ENCODE measurements at places on chromosomes 1 and 21.

DNA sequence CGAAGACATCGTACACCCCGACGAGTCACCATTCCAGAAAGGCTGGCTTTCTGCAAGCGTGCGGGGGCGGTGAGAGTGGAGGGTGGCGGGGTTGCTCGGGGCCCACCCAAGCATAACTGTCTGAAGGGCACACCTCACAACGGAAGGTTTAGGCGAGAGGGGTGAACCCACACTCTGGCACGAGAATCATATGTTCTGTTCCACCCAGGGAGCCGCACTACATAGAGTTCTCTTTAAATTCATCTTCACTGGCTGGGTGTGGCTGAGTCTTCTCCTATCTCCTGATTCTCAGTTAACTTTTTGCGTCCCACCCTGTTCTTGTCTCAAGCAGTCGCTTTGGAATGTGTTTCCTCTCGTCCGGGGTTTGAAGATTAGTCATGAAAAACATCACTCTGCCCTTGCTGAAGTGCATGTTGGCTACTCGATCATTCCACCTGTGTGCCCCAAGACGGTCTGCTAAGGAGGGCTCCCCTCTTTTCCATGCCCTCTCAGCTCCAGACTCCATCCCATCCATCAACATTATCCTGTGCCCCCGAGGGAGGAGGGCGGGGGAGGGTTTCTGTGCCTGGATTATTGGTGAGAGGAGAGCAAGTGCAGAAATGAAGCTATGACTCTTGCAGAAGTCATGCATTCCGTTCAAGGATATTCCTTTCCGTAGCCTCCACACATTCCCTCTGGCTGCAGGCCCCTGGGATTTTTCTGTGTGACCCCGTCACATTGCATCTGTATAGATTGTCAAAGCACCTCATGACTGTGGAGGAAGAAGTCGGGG lies 53.5 kb upstream of the CD34 start:
- DNase-seq, result no peak

- DNase-seq, result no peak
These were observed 173.2 kb downstream of the COP1 start for GRCh38 chr1:176033881-176034280.

DNA sequence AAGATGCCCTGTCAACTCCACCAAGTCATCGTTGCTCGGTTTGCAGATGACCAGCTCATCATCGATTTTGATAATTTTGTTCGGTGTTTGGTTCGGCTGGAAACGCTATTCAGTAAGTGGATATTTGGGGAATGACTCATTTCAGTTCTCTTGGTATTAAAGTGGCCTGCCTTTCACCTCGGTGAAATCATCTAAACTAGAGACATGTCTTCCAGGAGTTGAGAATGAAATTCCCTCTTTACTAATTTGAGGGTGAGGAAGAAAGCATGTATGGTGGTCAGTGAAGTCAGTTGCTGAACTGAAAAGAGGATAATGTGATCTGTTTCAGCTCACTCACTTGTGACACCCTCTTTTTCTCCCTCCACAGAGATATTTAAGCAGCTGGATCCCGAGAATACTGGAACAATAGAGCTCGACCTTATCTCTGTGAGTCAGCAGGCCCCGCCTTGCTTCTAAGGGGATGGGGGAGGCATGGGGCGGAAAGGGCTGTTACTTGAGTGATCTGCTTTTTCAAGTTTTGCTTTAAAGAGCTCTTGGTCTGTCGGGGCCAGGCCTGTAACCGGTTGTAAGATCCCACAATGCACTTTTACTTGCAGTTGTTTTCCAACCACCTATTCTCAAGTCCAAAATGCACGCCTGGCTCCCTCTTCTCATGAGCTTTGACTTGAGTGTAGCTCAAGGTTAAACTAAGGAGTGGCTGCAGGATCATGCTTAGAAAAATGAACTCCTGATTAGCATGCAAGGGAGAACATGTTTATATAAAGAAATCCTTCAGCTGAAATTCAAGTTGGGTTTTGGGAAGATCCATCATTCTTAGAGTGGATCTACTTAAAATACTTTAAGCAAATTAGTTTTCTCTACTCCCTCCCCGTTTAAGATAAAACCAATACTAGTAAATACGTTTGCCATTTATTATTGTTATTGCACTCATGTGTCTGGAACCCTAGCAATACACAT lies 59.8 kb downstream of the CAPN2 start:
- no peak for DNase-seq

GRCh38 chr1:113859478-113860175 lies 11.9 kb downstream of the PTPN22 start:
- no peak for DNase-seq

GRCh38 chr1:210252621-210253051 lies 20.0 kb downstream of the SERTAD4 start:
- no peak for DNase-seq

DNA sequence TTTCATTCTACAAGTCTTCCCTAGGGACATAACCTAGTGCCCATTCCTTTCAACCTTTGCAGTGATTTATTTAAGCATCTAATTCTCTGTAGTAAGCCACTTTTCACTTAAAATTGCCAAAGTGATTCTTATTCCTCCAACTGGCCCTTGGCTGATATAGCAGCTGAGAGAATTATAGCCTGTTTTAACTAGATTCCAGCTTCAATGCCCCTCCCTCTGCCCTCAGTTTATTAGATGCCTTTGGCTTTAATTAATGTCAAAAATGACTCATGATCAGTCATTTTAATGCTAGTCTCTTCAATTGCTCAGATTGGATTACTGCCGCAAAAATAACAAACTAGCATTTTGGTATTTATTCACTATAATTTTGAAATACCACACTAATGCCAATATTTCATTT lies 145.4 kb upstream of the KCTD3 start:
- no peak for DNase-seq

GRCh38 chr21:33856893-33857527 lies 58.6 kb downstream of the ATP5PO start:
- DNase-seq, result no peak

DNA sequence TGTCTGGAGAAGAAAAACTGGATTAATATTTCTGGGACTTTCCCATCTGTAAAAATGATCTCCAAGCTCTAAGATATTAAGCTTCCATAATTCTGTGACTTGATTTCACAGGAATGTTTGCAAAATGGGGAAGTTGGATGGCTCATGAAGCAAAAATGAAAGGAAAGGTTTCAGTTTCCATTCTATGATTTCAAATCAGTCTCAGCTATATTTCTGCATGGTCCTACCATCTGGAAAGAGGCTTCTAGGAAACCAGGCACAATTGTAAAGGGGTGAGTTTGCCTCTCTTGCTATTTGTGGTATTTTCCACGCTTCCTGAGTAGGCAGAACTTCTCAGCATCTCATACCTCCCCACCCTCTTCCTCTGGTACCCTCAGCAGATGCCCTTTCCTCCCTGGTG lies 22.4 kb upstream of the ACTN2 start:
- DNase-seq, result no peak

DNA sequence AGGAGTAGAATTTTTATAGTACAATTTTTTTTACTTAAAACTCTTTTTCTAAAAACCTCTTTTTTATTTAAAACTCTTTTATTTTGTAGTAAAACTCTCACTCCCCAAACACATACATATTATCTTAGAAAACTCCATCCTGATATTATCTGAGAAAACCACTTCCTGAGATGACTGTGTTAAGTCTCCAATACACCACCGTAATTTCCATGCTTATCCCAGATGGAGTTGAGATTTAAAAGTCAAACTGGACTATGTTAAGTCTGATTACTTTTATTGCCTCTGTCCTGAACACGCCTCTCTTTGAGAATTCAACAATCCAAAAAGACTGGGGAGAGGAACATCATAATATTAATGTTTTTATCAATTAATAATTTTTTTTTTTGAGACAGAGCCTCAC lies 3.7 kb downstream of the SEC16B start:
- no peak for DNase-seq

GRCh38 chr1:20350421-20350820 lies 59.7 kb downstream of the VWA5B1 start:
- no peak for DNase-seq

GRCh38 chr21:35840197-35840799 lies 220.0 kb downstream of the SETD4 start:
- DNase-seq, result peak; percentile 49

DNA sequence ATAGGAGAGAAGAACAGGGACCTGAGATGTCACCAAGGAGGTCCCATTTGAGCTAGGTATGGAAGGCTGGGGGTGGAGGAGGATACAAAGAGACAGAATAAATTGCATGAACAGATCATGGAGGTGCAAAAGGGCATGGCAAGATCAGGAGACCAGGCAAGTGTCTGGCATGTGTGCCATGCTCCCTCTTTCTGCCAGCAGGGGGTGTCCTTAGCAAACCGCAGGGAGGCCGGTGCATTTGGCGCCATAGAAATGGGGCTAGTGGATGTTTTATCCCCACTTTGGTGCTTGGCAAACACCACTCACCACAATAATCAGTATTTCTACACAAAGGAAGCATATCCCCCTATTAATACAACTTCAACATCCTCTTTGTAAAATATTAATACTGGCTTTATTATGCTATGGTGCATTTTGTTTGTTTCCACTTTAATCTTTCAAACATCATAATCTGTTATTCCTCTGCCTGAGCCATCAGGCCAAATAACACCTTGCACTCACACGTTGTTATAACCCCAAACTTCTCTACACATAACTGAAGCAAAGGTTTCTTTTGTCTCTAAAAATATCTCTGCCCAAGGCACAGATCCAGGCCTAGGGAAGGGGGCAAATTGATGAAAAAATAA lies 25.9 kb downstream of the S100A6 start:
- DNase-seq, result peak; percentile 75

- peak; percentile 64 for DNase-seq
These were observed 25.1 kb upstream of the TMEM222 start for GRCh38 chr1:27296773-27297291.

DNA sequence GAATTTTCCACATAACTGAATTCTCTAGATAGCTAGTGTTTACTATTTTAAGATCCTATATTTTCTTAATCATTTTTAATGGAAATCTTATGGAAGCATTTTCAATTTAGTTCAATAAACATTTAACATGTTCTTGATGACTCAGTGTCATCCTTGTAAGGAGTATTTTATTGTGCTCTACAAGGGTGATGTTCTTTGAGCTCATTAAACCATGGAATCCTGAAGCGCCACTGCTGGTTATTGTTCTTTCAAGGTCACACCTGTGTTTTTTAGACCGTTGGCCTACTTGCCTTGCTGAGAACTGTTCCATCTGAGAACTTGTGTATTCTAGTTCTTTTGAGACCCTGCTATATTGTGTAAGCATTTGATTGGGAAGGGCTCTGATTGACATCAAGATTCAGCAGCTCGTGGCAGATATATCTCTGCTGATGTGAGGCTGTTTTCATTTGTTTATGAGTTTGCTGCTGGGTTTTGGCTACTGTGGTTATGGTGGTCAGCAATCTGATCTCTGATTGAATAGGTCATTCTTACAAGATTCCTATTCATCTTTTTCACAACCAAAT lies 132.0 kb downstream of the GIPC2 start:
- no peak for DNase-seq

- no peak for DNase-seq
These were observed 4.4 kb downstream of the CHIT1 start for GRCh38 chr1:203225071-203225470.

DNA sequence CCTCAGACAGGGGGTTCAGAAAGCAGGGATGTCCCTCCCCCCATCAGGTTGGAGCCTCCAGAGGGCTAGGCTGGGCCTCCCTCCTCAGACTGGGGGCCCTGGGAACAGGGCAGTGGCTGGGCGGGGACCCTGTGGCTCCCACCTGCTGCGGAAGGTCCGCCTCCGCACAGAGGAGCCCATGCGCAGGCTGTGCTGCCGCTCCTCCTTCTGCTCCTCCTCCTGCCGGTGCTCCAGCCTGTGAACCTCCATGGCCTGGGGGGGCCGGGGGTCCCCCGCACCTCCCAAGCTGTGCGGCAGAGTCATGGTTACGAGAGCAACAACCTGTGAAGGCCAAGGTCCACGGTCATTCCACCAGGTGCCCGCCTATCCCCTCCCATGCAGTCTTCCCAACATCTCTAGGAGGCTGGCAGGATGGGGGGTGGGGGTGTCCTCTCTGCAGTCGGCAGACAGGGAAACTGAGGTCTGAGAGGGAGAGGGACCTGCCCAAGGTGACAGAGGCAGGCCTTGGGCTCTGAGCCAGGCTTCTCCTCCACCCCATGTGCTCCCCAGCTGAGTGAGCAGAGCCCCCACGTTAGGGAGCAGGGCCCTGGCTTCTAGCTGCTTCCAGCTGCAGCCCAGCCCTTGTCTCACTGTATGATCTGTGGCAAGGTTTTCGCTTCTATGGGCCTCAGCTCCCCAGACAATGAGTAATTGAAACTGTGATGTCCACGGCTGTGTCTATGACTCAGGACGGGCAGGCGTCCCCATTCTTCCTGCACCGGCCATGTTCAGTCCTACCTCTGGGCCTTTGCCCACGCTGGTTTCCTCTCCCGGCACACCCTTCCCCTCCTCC lies 3.4 kb downstream of the MYOM3 start:
- DNase-seq, result no peak

GRCh38 chr1:54453022-54453421 lies 46.8 kb upstream of the SSBP3 start:
- DNase-seq, result no peak

Measured in CD4-positive, alpha-beta T cell treated with Interleukin-2 at 100 ng/mL for 4 hours (primary cell).